ENCODE measurements at places on chromosomes 2 and 18. TPM values are rescaled to one million over a fixed set of nuclear protein-coding genes. Genes with fewer than 3 reads are reported as not detected.

PLCL1 gene
- not detected for polyA plus RNA-seq

CERKL gene
- 0.01 TPM for polyA plus RNA-seq

DUSP2 gene
- 2.5 TPM for polyA plus RNA-seq

CD302 gene
- polyA plus RNA-seq = 0.60 TPM

Measured in foreskin keratinocyte (primary cell).